ENCODE measurements at places on chromosomes 5 and 9. TPM values are rescaled to one million over a fixed set of nuclear protein-coding genes. Genes with fewer than 3 reads are reported as not detected.

GRCh38 chr5:154858972-154859871, 795 bp downstream of the CNOT8 start:
- peaks cover 22% of the 10 kb centered on the region for H3K4me1 ChIP-seq
- H3K27me3 ChIP-seq, result no peaks in the 10 kb centered on the region
- peaks cover 12% of the 10 kb centered on the region for H3K36me3 ChIP-seq
- H3K4me3 ChIP-seq, result peak overlapping the region; percentile 88
- peak overlapping the region; percentile 97 for H3K27ac ChIP-seq

DNA sequence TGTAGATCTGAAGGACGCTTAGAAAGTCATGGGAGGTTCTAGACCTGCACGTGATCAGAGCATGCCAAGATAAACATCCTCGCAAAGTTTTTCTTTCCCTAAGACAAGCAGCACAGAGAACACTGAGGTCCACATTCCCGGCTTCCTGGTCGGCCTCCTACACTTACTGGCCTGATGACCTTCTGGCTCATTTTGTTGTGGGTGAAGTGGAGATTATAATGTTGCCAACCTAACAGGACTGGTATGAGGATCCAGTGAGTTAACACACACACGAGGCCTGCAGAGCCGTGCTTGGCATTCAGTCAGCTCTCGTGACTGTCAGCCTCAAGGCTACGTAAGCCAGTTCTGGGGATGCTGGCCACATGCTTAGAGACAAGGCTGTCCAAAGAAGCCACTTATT, 186.0 kb downstream of the TENT4A start:
- H3K4me1 ChIP-seq, result no peaks in the 10 kb centered on the region
- H3K27me3 ChIP-seq, result no peaks in the 10 kb centered on the region
- H3K4me3 ChIP-seq, result no peak overlapping the region
- DNase-seq, result no peak

DNA sequence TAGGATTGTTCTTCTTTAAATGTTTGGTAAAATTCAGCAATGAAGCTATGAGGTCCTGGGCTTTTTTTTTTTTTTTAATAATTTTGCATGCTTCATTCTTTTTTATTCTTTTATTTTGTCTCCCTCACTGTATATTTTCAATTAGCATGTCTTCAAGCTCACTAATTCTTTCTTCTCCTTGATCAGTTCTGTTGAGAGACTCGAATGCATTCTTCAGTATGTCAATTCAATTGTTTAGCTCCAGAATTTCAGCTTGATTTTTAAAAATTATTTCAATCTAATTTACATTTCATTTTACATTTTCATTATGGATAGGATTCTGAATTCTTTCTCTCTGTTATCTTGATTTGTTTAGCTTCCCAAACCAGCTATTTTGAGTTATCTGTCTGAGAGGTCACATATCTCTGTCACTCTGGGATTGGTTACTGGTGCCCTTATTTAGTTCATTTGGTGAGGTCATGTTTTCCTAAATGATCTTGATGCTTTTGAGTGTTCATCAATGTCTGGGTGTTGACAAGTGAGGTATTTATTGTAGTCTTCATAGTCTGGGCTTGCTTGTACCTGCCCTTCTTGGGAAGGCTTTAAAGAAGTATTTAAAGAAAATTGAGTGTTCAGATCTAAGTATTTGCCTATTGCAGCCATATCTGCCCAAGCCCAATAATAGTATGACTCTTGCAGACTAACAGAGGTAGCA, 9.1 kb downstream of the LURAP1L start:
- no peaks in the 10 kb centered on the region for H3K36me3 ChIP-seq
- no peaks in the 10 kb centered on the region for H3K27me3 ChIP-seq
- no peak overlapping the region for H3K4me3 ChIP-seq
- DNase-seq, result no peak

GRCh38 chr5:83844449-83845068, 123.9 kb upstream of the HAPLN1 start:
- peak; percentile 23 for DNase-seq
- H3K27me3 ChIP-seq, result no peaks in the 10 kb centered on the region
- H3K4me3 ChIP-seq, result no peak overlapping the region
- no peaks in the 10 kb centered on the region for H3K36me3 ChIP-seq
- no peak overlapping the region for H3K27ac ChIP-seq

- DNase-seq, result no peak
- no peaks in the 10 kb centered on the region for H3K36me3 ChIP-seq
- H3K27me3 ChIP-seq, result no peaks in the 10 kb centered on the region
- no peaks in the 10 kb centered on the region for H3K4me1 ChIP-seq
Observed at GRCh38 chr5:37570597-37570996, 191.5 kb downstream of the WDR70 start.

- no peak overlapping the region for H3K4me3 ChIP-seq
- no peak overlapping the region for H3K27ac ChIP-seq
- H3K27me3 ChIP-seq, result no peaks in the 10 kb centered on the region
- H3K4me1 ChIP-seq, result peaks cover 2% of the 10 kb centered on the region
- no peaks in the 10 kb centered on the region for H3K36me3 ChIP-seq
- DNase-seq, result no peak
Observed at GRCh38 chr5:147748590-147748989, 33.9 kb downstream of the JAKMIP2 start.

- no peak overlapping the region for H3K27ac ChIP-seq
- H3K4me3 ChIP-seq, result no peak overlapping the region
- H3K4me1 ChIP-seq, result no peaks in the 10 kb centered on the region
- H3K27me3 ChIP-seq, result no peaks in the 10 kb centered on the region
- DNase-seq, result no peak
- H3K36me3 ChIP-seq, result no peaks in the 10 kb centered on the region
Observed at GRCh38 chr5:170405817-170406216, 16.6 kb upstream of the KCNMB1 start.

- H3K36me3 ChIP-seq, result no peaks in the 10 kb centered on the region
- H3K4me1 ChIP-seq, result no peaks in the 10 kb centered on the region
- no peaks in the 10 kb centered on the region for H3K27me3 ChIP-seq
- no peak overlapping the region for H3K4me3 ChIP-seq
Observed at GRCh38 chr5:150847334-150847695, 994 bp downstream of the IRGM start.

Gene SPINK7
- polyA plus RNA-seq, result 33.6 TPM

Gene TMEM252
- polyA plus RNA-seq, result not detected

DNA sequence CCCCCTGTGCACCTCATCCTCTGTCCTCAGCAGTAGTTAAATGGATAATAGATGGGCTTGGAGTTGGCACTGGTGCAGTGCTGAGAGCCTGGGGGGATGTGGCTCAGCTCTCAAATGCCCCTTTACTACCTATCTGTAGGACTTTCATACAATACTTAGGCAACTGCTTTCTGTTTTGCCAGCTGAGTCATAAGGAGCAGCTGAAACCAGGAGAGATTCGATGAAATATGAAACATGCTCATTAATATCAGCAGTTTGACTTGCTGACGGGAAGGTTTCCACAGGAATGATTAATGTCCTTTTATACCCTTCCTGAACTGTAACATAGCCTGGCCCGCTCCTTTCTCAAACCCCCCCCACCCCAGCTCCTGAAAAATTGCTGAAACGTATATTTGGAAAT, 142.6 kb downstream of the SAXO1 start:
- no peak for DNase-seq
- H3K4me3 ChIP-seq, result no peak overlapping the region
- no peaks in the 10 kb centered on the region for H3K27me3 ChIP-seq
- H3K4me1 ChIP-seq, result peaks cover 13% of the 10 kb centered on the region
- H3K27ac ChIP-seq, result peak overlapping the region; percentile 49
